Astrocyte of the spinal cord (primary cell): ENCODE measurements at places on chromosomes 4 and X.

DNA sequence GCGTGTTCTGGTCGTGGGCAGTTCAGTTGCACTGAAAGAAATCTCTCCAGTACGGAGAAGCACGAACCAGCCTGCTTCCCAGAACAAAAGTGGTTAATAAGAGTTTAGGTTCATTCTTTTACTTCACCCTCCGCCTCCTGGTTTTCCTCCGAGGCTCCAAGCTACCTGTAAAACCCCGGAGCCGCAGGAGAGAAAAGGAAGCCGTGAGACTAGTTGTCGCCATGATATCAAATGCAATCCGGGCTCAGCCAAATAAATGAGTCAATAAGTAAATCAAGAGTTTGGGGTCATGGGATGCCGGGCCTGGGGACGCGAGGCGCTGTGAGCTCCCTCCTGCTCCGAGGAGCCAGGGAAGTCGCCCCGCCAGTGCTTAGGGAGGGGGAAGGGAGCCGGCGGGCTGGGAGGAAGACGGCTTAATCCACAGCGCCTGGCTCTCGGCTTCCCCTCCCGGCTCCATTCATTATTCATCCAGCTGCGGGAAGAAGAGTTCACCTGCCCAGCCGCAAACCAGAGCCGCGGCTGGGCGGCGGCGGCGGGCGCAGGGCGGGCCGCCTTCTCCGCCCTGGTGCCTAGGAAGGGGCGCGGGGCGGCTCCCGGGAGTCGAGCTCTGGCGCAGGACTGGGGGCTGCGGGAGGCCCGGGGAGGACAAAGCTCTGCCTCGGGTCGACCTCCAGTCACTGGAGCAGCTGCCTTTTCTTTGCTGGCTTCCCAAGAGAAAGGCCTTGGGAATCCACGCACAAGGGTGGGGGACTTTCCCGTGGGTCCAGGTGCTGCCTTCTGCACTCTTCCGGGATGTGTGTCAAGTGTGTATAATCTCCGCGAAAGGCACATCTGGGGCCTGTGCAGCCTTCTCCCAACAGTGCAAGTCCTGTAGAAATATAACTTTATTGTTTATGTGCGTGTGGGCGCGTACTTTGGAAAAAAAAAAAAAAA lies 1.7 kb downstream of the FRAS1 start:
- DNase-seq: peak; percentile 29

GRCh38 chr4:168623484-168623883 lies 126.6 kb downstream of the PALLD start:
- DNase-seq: no peak

DNA sequence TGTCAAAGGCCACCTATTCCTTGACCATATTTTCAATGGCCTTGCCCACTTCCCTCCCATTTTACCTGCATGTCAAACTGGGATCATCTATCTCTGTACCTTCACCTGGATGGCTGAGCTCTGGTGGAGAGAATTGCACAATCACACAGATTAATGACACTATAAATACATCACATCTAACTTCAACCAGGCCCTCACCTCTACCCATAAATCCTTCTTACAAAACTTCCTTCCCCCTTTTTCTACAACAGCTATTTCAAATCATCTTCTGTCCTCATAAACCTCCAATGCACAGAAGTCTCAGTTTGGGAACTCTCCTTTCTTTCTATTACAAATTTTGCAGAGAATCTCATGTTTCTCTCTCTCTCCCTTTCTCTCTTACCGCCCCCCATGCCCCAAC lies 9.2 kb downstream of the PALLD start:
- no peak for DNase-seq

GRCh38 chrX:53356186-53356585 lies 66.3 kb downstream of the SMC1A start:
- DNase-seq: no peak

DNA sequence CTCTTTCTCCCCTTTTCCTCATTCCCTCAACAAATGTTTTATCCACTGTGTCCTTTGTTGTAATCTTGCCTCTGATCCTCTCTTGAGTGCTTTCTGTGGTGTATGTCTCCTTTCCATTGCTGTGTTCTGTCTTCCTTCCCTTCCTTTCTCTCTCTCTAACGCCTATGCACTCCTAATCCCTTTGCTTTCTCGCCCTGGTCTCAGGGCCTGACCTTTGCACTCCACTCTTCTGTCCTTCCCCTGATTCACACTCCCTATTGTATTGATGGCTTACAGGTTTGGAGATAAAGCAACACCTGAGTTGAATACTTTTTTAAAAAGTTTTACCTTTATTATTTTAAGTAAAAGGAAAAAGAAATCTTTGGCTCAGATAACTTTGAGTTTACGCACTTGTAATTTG lies 15.6 kb upstream of the SCOC start:
- no peak for DNase-seq

DNA sequence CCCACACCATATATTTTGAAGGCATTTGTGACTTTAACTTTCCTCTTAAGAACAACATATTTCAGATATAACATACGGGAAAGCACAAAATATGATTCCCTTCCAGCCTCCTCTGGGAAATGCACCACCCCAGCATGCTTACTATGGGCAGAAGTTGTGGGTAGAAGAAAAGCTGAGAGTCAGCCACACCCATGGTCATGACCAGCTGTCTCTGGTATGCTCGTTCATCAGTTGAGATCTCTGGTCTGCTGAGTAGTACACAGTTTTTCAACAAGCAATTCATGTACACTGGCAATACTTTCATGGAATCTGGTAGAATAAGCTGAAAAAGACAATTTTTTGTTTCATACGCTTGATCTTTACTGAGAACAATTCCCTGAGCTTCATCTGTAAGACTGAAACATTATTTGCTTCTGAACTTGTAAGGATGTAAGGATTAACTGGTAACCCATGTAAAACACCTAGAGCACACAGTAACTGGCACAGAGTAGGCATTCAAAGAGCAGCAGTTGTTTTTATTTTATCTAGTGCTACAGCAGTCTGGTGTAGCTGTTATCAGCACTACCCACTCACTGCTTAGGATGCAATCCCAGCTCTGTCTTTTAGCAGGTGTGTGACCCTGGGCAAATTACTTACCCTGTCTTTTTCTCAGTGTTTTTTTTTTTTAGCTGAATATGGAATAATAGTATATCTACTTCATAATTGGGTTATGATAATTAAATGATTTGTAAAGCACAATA lies 47.6 kb downstream of the METTL14 start:
- peak; percentile 65 for DNase-seq

- peak; percentile 32 for DNase-seq
These were observed 5.5 kb downstream of the PNMA3 start for GRCh38 chrX:153061732-153062131.
